SW480 (cell line): ENCODE measurements at places on chromosomes 16 and 17.
A peak's percentile ranks its signal among the peaks of the same experiment; 100 is the strongest.

GRCh38 chr17:11921296-11921695 is 76.0 kb downstream of the ZNF18 start:
- DNase-seq = peak; percentile 5

DNA sequence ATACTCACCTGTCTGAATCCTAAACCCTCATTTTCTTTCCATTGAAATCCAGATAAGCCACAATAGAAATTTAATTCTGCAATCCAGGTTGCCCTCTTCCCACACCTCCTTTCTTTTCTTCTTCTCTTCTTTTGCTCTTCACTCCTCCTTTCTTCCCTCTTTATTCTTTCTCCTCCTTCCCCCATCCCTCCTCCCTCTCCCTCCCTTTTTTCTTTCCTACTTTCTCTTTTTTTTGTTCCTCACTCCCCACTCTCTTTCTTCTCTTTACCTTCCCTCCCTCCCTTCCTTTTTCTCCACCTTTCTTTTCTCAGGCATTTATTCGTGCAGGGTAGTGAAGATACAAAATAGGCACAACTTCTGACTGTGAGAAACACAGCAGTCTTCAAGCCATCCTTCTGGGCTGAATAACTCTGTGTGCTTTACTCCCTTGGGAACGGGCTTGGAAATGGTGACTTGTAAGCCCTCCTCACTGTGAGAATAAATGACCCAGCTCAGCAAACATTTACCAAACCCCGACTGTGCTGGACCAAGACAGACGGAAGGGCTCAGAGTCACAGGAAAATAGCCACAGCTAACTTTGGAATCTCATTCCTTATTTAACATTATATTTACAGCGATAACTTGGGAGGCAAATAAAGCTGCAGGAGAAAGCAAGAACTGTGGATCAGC is 140.8 kb downstream of the HAPSTR1 start:
- no peak for DNase-seq

- DNase-seq = no peak
These were observed 39.6 kb upstream of the RHOT1 start for GRCh38 chr17:32102646-32103186.

GRCh38 chr16:78288888-78289287 is 189.4 kb downstream of the WWOX start:
- DNase-seq = no peak

- no peak for DNase-seq
These were observed 17.1 kb downstream of the C16orf74 start for GRCh38 chr16:85733839-85734170.

DNA sequence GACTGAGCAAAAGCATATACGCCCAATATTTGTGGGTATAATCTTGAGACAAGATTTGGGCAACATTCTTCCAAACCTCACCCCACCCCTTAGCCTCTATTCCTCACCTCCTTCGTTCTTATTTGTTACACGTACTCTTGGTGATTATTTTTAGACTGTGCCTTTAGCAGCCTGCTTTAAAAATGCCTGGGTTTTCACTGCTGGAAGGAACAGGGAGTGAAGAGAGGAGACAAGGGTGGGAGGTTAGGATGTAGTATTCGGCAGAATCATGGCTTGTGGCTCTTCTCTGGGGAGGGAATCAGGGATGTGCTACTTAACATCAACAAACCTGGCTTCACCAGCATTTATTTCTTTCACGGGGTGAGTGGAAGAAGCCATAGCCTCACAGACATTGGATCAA is 11.6 kb downstream of the ALKBH5 start:
- no peak for DNase-seq

GRCh38 chr17:8628172-8628571 is 2.4 kb downstream of the MYH10 start:
- DNase-seq = no peak

DNA sequence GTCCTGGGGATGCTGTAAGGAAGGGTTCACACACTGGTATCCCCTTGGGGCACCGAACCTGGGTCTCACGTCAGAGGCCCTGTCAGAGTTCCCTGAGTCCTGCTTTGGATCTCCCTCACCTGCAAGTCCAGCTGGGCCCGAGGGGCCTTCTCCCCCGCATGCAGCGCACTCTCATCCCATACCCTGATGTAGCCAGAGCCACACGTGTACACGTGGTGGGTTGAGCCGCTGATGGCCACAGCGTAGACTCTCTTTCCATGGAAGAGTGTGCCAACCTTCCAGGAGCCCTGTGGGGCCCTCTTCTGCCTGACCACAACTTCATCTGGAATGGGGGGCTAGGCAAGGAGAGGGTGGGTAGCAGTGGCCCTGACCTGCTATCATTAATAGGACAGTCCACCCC is 9.9 kb downstream of the TLE7 start:
- no peak for DNase-seq

- DNase-seq = peak; percentile 75
These were observed 1.0 kb upstream of the HEXIM2 start for GRCh38 chr17:45160447-45161287.

GRCh38 chr17:48241131-48241591 is 133.6 kb downstream of the SNX11 start:
- peak; percentile 75 for DNase-seq

DNA sequence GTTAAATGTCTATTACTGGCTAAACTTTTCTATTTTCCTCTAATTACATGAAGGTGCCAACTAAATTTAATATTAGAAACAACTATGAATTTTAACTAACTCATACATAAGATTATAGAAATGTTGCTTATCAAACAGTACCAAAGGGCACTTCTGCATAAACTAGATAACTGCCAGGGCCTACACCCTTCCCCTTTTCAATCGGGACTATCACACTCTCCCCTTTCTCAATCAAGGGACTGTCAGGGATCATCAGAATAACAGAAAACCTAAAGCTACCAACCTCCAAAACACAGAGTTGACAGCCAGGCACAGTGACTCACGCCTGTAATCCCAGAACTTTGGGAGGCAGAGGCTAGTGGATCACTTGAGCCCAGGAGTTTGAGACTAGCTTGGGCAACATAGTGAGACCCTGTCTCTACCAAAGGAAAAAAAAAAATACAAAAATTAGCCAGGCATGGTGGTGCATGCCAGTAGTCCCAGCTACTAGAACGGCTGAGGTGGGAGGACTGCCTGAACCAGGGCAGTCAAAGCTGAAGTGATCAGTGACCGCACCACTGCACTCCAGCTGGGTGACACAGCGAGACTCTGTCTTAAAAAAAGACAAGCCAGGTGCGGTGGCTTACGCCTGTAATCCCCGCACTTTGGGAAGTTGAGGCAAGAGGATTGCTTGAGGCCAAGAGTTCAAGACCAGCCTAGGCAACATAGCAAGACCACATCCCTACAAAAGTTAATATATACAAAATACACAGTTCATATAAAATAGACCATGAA is 3.2 kb upstream of the PHLPP2 start:
- DNase-seq = no peak

DNA sequence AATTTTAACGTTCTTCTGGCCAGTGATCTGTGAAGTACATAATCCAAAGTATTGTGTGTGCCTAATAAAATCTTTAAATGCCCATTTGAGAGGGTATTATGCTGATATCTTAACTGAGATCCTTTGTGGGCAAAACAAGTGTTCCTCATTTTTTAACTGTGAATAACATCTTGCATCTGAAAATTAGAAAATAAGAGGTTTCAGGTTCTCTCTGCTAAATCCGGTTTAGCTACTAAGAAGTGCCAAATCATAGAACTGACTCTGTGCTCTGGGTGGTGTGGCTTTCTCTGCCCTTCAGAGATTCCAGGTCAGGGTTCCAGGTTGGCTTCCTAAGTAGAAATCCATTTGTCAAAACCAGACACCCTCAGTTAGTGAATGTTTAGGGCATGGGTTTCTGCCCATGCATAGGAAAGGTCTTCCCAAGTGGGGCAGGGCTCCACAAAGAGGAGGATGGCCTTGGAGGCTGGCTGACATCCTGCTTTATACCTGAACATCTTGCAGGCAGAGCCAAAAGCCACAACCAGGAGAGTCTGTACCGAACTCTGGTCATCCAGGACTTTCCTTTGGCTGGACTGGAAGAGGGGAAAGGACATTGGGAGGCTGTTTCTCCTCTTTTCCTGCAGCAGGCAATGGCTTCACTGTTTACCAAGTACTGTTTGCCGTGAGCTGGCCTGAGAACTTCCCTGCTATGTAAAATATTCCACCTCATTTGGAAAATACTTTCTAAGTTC is 8.5 kb downstream of the ALDH3A2 start:
- no peak for DNase-seq

DNA sequence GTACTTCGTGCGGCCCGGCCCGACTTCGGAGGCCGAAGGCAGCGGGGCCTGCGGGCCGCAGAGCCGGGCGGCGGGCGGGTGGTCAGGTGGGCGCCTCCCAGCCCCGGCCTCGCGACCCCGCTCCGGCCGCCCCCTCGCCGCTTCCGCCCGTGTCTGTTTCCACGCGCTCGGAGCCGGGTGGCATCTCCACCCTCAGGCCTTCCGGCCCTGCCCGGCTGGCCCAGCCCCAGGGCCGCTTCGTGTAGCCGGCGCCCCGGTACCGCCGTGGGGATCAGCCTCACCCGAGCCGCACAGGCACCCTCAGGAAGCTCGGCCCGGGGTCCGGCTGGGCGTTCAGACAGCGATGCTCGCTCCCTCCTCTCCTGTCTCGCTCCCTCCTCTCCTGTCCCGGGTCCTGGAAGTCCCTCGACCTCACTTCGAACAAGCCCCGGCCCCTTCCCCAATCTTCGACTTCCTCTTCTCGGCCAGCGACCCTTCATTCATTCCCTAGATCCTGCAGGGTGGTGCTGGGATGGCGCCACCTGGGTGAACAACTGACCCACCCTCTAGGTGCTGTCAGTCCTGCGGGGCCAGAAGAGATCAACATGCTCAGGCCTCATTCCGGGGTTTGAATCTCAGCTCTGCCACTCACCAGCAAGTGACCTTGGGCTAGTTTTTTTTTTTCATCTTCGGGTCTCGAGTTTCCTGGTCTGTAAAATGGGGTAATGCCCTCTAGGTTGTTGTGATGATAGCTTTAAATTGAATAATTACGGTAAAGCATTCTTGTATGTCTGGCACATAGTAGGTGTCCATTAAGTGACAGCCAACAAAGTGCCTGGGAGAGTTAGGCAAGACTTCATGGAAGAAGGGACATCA is 610 bp downstream of the VPS4A start:
- peak; percentile 55 for DNase-seq

DNA sequence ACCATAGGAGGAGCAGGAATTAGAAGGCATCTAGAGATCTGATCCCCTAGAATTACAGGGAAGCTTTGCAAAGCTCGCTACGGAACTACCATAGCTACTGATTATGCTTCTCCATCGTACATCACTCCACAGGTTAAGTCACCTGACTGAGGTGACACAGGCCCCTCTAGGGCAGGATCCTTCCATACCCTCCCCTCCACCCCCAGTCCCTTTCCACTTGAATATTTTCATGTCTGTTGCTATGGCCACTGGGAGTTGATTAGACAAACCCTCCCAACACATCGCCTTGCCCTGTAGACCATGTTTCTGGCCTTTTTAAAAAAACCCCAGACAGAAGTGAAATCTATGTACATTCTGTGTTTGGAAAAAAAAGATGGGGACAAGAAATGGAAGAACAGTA is 287.1 kb downstream of the SOX9 start:
- no peak for DNase-seq

DNA sequence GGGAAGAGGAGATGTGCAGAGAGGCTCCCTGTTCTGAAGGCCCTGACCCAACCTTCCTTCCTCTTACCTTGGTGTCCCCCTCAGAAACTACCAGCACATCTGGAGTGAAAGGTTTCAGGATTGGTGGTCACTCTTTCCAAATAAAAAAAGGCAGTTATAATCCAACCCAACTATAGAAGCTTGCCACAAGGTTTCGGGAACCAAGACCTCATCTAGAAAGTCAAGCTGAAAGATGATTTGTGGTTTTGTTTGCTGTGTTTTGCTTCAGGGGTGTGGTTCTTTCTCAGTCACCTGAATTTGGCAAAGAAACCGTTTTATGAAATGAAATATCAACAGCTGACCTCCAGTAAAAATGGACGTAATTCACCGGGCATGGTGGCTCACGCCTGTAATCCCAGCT is 19.3 kb downstream of the SHMT1 start:
- no peak for DNase-seq

DNA sequence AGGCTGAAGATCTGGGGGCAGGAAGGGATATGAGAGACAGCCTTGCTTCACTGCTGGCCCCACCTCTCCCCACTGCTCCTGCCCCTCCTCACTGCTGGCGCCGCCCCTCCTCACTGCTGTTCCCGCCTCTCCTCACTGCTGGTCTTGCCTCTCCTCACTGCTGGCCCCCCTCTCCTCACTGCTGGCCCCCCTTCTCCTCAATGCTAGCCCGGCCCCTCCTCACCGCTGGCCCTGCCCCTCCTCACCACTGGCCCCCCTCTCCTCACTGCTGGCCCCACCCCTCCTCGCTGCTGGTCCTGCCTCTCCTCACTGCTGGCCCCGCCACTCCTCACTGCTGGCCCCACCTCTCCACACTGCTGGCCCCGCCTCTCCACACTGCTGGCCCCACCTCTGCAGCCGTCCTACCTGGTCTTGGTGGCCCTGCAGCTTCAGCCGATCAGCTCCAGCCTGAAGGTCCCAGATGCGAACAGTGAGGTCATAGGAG is 9.5 kb upstream of the PAM16 start:
- DNase-seq = peak; percentile 29

GRCh38 chr16:86037999-86038925 is 139.3 kb downstream of the IRF8 start:
- no peak for DNase-seq

DNA sequence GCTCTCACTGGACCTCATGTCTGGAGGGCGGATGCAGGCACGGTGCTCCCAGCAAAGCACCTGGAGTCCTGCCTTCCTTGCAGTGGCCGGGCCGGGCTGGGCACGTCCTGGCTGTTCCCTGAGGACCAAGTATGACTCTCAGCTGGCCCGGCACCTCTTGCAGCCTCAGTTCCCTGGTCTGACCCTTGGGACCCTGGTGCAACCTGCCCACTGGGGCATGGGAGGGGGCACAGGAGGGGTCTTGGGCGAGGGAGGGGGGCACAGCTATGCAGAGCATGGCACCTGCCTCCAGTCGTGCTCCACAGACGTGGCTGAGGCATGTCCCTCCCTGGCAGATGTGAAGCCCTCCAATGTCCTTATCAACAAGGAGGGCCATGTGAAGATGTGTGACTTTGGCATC is 19.6 kb downstream of the MAP2K3 start:
- DNase-seq = no peak

- DNase-seq = peak; percentile 72
These were observed 6.1 kb downstream of the GJD3 start for GRCh38 chr17:40358323-40359038.

- no peak for DNase-seq
These were observed 1280.6 kb downstream of the CDH11 start for GRCh38 chr16:63841271-63841670.

- DNase-seq = no peak
These were observed 18.7 kb downstream of the RAB40B start for GRCh38 chr17:82679586-82680465.

DNA sequence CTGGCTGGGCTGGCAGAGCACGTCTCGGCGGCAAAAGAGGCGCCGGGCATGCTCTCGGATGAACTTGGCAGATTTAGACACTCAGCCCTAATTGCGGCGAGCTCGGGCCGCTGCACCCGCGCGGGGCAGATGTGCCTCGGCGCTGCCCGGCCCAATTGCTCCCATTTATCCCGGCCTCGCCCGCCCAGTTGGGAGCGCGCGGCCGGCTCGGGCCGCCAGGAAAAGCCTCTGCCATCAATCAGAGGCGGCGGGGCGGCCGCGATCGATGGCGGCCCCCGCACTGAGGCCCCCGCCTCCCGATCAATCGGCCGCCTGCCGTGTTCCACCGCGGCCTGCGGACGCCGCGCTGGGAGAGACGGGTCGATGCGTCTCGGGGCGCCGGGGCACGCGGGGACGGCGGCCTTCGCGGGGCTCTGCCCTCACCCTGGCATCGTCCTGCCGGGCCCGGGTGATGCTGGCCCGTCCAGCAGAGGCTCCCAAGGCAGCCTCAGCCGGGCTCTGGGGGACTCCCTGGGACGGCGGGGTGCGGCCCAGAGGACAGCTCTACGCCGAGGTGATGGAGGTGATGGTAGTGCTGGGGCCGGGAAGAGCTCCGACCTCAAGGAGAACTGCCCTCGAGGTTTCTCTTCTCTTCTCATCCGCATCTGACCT is 200.9 kb upstream of the N4BP1 start:
- DNase-seq = no peak
